Natural killer cell treated with Interleukin-12 subunit alpha and Interleukin-12 subunit beta and Interleukin-15 and Interleukin-18, amount 100 ng/mL, for 72 hours (primary cell): ENCODE measurements at places on chromosomes 5 and 9.

GRCh38 chr5:171839112-171839511 lies 53.5 kb downstream of the SMIM23 start:
- no peak for DNase-seq

DNA sequence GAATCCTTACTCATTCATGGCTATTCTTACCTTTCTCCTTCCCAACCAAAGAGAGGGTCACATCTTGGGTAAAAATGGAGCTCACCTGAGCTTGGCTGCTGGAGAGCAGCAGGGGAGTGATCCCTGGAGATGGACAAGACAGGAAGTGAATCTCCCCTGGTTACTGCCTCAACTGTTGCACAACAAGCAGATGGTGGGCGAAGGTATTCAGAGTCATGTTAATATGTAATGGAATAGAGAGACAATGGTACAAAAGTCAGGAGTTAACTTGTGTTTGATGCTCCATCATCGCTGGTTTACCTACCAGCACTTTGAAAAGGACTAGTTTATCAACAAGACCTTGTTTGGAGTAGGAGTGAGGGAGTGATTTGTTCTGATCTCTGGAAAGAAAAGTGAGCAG lies 13.0 kb upstream of the PLPP1 start:
- no peak for DNase-seq

DNA sequence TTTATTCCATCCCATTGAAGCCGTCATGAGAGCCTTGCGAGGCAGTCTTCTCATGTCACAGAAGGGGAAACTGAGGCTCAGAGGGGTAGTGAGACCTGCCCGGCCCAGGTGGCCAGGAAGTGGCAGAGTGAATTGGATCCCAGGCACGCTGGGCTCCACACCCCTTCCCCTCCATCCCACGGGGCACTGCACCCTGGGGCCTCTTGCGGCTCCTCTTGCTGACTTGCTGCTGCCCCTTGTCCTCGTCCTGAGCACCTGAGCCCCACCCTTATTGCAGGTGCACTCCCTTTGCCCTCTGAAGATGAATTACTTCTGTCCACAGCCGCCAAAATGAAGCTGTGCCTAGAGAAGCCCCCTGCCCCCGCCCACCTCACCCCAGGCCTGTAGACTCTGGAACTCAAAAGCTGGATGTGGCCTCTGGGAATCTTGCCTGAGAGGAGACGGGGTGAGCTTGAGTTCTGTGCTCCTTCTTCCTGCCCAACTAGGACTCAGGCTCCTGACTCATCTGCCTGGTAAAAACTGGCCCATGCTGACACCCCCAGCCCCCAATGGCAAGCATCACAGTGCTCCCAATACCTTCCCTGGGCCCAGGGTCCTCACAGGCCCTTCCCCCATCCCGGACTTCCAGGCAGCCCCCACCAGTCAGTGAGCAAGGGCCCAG lies 6.4 kb downstream of the NEURL1B start:
- no peak for DNase-seq

DNA sequence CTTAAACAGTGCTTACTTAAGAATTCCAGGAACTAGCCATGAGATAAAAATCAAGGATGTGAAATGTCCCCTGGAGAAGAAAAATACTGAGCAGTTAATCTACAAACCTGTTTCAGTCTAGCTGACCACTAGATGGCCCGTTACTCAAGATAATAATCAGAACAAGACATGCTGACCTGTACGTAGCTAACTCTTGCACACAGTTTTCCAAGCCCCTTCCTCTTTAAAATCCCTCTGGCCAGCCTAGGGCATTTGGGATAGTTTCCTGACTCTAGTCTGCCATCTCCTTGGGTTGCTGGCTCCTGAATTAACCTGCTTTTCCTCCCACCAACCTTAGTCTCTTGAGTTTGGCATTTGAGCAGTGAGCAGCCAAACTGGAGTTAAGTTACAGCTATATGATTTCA lies 59.2 kb upstream of the TRAF1 start:
- DNase-seq, result no peak

DNA sequence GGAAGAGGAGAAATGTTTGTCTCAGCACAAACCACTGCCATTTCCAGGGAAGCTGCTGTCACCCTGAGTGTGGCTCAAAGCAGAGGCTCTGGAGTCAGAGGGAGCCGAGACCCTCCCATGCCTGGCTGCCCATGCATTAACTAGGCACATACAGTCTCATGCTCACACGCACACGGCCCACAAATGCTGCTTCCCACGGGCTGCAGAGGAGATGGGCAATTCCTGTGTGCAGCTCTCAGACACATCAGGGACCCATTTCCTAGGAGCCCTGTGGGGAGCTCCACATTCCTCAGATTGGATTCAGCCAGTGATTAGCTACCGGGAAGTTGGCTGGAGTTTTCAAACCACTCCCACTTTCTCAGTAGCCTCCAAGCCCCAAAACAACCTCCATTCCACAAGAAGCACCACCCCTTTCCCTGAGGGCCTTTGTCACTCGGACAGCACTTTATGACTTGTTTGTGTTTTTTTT lies 9.1 kb upstream of the PTGES start:
- DNase-seq, result no peak

- DNase-seq, result no peak
These were observed 234.2 kb downstream of the ZNF608 start for GRCh38 chr5:124512236-124512635.

GRCh38 chr5:176553260-176554085 lies 4.3 kb downstream of the CDHR2 start:
- peak; percentile 49 for DNase-seq
